ENCODE measurements at places on chromosomes 13 and 19. TPM values are rescaled to one million over a fixed set of nuclear protein-coding genes. Genes with fewer than 3 reads are reported as not detected.

DNA sequence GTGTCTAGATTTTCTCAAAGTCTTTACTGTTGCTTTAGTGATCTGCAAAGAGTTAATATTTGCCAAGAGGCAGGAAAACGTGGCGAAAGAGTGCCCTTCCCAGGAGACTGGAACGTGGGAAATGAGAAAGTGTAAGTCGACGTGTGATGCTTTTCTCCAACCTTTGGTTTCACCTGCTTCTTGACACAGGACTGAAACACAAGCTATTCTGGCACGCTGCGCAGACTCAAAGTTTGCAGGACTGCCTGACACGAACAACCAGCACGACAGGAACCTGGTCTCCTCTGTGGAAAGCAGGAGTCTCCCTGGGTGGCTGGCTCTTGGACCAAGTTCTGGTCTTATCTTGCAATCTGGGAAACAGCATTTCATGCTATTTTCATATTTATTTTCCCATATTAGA is 28.6 kb downstream of the RFXAP start:
- no peak for DNase-seq

DNA sequence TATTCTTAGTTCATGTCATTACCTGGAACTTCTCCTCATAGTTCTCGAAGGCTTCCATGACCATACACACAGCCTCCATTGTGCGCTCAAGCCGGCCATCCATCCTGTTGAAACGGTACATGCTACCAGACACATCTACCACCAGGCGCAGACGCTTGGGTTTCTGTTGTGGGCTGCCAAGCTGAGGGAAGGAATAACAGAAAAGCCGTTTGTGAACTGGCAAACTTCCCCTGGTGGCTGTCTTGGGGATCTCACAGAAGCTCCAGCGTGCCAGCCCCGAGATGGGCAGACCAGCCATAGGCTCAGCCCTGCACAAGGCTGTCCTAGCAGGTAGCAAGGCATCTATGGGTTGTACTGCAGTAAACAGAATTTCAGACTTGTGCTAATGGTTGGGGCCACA is 130.1 kb downstream of the RGCC start:
- peak; percentile 37 for DNase-seq

GRCh38 chr19:55611983-55612645 is 6.7 kb downstream of the ZNF865 start:
- DNase-seq: no peak

ZNF415 gene
- total RNA-seq: 3.1 TPM

PINLYP gene
- total RNA-seq: 9.7 TPM

NLRP5 gene
- total RNA-seq: not detected

DNA sequence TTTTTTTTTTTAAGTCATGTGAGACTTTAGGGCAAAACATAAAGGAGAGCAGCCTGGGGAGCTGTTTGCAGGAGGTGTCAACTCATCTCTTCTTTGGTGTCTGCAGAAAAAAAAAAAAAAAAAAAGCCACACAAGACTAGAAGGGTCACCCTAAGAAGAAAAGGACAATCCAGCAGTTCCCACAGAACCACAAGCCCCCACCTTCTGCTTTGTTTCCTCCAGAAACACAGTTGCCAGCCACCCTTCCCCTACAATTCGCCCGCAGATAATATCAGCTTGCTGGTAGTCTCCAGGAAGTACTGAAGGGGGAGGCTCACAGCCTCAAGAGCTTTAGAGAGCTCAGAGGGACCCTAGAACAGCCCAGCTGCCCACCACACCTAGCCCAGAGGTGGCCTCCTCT is 22.3 kb upstream of the ZBTB7A start:
- peak; percentile 76 for DNase-seq

GRCh38 chr13:53781941-53782340 is 753.3 kb downstream of the OLFM4 start:
- DNase-seq: no peak

- no peak for DNase-seq
Measured at GRCh38 chr13:73857106-73857505, 277.1 kb downstream of the KLF12 start.

ZSWIM9 gene
- total RNA-seq: 8.4 TPM

DNA sequence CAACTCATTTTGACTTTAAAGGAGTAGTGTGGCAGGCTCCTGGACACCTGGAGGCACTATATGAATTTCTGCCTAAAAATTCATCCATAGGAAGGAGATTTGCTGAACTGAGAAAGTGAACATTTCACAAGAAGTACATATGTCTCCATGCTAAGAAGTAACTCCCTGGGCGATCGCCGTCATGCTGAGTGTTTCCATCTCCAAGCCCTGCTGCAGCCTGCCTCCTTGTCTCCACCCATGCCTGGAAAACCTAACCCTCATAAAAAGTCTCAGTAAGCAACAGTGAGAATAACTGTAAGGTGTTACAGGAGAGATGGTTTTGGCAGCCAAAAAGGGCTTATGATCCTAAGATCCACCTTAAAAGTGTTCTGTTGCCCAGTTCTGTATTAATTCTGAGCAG is 251.3 kb downstream of the SHISA2 start:
- no peak for DNase-seq

GRCh38 chr19:1811942-1812425 is at the start of gene ATP8B3:
Gene ATP8B3, minus strand, starts transcription at chr19:1812276. Its CDS starts 540 bp downstream, at chr19:1811736.
- DNase-seq: no peak

RGL3 gene
- not detected for total RNA-seq

DNA sequence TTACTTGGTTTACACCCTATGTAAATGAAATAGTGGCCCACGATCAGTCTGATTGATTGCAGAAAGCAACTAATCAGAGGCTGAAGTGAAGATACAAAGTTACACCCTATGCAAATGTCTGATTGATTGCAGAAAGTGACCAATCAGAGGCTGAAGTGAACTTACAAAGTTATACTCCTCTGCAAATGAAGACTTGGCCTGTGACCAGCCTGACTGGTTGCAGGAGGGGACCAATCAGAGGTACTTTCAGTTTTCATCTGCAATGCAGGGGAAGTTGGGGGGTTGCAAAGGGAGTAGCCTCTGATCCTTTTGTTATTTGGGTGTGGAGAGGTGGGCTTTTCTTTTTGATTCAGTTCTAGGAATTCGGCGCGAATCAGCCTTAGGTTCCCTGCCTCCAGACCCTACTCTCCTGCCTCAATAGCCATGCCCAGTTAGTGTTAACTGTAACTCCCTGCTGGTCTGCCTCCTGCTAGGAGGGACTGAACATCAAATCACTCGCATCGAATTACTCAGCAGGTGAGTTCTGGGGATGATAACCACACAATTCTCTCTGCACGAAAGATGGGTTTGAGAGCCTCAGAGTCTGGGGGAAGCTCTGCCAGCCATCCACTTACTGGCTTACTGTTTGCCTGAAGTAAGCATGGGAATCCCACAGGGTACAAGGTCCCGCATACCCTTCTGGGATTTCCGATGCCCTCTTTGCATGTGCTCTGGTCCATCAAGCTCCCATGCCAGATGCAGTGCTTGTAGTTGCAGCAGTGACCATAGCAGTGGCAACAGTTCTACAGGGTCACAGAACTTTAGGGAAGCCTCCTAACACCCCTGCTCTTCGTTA is 7.5 kb downstream of the ARL11 start:
- peak; percentile 56 for DNase-seq

DNA sequence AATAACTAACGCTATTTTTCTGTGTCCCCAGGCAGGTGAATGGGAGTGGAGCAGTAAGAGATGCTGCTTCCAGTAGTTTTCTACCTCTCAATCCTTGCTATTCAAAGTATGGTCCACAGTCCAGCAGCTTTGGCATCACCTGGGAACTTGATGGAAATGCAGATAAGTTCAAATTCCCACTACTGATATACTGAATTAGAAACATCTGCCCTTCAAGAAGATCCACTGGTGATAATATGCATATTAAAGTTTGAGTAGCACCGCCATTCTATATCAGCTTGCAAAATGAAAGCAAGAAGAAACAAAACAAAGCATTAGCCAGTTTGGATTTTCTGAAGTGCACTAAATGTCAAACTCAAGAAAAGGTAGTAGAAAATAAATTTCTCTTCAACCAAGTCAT is 906.2 kb upstream of the PCDH20 start:
- no peak for DNase-seq

CD37 gene
- 131 TPM for total RNA-seq

TMTC4 gene
- 16.1 TPM for total RNA-seq

DNA sequence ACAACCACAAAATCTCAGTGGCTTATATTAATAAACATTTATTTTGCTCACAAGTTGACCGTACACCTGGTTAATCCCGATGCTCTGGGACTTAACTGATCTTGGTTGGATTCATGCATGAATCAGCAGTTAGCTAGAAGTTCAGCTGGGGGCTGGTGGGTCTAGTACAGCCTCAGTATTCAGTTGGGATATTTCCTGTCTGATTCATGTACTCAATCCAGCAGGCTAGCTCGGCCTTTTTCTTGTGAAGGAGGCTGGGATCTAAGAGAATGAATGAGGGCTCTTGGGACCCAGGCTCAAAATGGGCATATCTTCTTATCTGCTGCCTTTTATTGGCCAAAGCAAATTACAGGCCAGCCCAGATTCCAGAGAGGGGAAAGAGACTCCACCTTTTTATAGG is 178.8 kb downstream of the KCTD12 start:
- no peak for DNase-seq

GRCh38 chr19:37698216-37698615 is 21.3 kb downstream of the ZNF607 start:
- no peak for DNase-seq

GRCh38 chr19:37935341-37935740 is 28.3 kb downstream of the SIPA1L3 start:
- DNase-seq: no peak

DNA sequence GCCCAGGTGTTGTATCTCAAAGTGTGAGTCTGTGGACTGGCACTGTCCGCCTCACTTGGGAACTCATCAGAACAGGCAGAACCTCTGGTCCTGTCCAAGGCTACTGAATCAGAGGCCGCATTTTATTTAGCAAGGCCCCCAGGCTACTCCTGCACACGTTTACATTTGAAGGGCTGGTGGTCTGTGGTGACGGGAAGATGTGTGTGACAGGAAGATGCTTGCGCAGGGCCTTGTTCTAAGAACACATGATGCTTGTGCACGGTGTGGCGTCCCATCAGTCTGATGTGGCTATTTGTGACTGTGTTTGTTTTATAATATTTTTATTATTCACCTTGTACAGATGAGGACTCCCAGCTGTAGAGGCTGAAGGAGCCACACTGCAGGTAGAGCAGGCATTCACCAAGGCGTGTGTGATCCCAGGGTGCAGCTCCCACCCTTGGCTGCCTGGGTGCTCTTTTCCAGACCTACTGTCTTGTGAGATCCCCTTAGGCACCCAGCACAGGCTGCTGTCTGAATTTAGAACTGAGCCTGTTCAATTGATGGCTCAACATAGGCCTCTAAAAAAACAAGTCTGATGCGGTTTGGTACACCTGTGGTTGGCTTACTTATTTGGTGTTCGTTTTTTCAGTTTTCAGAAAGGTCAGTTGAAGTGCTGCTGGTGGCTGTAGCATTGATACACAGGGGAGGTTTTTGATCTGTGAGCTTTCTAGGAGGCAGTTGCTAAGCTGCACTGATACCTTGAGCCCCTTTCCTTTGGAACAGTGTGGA is 3.1 kb downstream of the SLC25A15 start:
- DNase-seq: peak; percentile 40

KCNRG gene
- 0.18 TPM for total RNA-seq

DNA sequence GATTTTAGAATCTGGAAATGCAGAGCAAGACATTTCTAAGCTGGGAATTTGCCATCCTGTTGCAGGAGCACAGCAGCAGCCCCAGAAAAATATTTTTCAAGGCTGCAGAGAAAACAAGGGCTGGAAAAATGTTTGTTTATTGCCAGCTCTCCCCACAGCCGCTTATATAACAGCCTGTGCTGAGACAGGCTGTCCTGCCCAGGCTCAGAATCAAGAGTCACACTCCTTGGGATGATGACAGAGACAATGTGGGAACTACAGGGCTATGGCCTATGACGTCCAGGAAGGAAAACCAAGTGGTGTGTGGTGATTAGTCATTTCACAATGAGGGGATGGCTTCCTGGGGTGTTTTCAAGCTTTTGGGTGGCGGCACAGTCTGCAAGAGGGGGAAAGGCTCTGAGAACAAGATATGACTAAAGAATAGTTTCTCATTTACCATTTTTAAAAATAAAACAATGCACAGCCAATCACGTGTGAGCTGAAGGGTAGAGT is 136.3 kb upstream of the SERP2 start:
- DNase-seq: peak; percentile 46

DNA sequence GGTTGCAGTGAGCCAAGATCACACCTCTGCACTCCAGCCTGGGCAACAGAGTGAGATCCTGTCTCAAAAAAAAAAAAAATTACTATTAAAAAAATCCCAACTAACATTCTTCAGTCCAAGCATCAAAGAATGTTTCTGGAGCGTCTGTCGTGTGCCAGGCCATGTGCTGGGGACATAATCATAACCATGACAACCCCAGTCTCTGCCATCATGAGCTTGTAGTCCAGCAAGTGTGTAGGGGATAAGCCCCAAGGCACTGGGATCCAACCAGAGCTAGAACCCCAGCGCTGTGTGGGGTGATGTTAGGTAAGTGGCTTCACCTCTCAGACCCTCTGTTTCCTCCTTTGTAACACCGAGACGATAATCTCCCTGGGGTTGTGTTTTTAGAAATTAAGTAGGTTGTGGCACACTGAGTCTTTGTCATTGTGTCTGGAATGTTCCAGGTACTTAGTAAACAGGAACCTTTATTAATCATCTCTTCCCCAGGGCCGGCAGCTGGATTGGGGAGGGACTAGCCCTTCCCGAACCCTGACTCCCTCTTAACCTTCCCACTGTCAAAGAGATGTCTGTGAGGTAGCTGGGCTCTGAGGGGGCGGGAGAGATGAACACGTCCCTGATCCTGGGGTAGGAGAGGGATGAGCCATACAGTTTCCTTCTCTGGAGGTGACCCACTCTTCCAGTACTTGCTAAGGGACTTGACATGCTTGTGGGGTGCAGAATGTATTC is 5.2 kb downstream of the ITPKC start:
- DNase-seq: no peak

- DNase-seq: no peak
Measured at GRCh38 chr13:83731113-83731512, 151.2 kb downstream of the SLITRK1 start.

DNA sequence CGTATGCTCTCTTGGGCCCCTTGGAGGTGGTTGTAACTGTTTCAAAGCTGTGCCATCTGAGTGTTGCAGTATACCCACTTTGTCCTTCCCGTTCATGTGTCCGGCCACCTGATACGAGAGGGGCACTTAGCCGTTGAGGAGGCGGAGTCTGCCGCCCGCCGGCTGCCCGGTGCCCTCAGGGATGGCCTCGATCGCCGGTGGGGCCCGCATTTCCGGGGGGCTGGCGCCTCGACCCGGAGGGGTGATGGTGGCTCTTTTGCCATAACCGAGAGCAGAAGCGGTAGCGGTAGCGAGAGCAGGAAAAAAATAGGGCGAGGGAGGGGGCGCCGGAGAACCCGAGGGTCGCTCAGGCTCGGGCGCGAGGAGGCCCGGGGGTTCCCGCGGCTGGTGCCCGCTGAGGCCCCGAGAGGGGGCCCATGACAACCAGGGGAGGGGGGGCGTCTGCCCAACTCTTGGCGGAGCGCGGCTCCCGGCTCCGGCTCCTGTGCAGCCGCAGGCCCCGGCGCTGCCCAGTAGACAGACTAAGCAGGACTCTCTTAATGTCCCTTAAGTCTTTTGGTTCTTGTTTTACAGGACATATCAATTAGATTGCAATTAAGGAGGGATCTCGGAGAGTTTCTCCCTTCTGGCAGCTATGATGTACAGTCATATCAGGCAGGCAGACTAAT is 342.7 kb upstream of the SGCG start:
- DNase-seq: no peak

GRCh38 chr19:32041681-32042292 is 303.6 kb upstream of the ZNF507 start:
- peak; percentile 49 for DNase-seq
